NCI-H748 treated with DMSO at 0.1 percent for 48 hours (cell line): ENCODE measurements at places on chromosomes 7 and 10.
A peak's percentile ranks its signal among the peaks of the same experiment; 100 is the strongest.

- DNase-seq = no peak
Measured at GRCh38 chr7:151863386-151864079, 13.4 kb downstream of the PRKAG2 start.

DNA sequence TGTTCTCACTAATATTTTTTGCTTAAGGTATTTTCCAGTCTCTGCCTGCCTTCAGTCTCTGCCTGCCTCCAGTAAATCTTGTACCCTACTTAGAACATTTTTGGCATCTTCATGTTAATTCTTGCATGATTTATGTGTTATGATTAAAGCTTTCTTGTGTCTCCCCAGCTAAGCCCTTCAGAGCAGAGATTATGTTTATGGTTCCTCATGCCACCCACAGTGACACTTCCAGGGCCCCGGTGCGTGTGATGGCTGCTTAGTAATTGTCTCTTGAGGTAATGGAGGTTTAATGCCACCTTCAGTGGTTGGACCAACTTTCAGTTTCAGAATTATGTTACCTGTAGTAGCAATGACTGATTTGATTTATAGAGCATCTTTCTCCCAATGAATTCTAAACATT, 70.6 kb upstream of the MET start:
- peak; percentile 26 for DNase-seq

DNA sequence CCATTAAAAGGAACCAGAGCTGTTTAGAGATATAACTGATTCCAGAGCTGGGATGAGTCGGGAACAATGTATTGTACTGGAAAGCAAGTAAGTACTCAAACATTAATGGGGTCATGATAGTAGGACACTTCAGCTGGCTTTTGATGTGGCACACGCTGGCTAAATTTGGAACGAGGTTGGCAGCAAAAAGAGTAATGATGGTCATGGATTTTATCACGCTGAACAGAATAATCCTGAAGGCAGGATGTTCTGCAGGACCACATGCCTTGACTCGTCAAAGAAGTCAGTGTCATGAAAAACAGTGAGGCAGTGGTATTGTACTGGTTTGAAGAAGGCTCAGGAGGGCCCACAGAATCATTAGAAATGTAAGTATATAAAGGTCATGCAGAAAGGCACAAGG, 220.3 kb downstream of the SNX13 start:
- no peak for DNase-seq

DNA sequence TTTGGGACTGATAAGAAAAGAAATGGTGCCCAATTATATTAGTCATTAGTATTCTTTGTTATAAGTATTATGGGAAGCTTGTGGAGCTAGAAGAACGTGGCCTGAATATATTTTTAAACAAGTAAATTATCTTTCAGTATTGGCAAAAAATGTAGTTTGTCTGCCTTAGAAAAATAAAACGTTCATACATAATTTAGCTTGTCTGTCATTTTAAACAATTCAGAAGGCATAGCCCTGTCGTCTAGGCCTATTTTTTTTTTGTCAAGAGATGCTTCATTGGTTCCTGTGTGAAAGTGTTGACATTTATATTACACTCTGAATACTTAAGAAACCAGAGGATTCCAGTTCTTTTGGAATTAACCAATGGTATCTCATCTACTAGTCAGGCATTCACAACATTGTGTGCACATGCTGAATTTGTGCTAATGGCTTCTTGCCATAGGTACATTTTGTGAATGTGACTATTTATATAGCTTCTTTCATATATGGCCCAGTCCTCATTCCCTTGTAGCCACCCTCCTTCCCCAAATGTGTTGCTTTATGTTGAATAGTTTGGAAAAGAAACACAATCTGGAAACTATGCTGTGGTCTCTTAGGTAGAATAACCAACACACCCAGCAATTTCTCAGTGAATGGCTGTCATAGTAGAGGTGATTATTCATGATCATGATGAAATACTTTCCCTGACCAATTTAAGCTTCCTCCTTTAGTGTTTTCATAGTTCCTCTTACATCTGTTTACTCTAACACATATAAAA, 435.8 kb downstream of the EXOC4 start:
- DNase-seq = no peak

DNA sequence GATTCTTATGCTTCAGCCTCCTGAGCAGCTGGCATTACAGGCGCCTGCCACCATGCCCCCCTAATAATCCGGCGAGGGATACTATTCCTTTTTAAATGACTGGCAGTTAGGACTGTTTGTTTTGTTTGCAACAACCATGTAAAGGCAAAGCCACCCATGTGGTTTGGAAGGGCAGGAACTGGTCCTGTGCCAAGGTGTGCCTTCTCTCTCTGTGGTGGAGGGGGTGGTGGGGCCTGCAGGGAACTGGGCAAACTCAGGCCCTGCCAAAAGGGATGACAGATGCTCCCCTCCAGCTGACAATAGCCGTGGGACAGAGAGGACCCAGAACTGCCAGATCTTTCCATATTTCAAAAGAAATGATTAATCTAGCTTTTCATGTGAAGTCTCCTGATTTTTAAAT, 23.5 kb upstream of the WAPL start:
- no peak for DNase-seq

- no peak for DNase-seq
Measured at GRCh38 chr10:6513476-6513875, 66.6 kb downstream of the PRKCQ start.

DNA sequence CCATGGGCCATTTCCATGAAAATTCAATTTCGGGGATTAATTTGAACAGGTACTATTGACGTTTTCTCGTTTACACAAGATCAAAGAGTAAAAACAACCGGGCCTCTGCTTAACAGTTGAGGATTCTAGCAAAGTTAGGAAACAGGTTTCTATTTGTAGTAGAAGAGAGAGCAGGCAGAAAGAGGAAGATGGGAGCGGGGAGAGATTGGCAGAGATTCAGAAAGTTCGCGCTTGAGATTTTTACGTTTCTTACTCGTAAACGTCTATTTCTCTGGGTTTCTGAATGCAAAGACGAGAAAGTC, 571 bp upstream of the VWC2 start:
- no peak for DNase-seq

DNA sequence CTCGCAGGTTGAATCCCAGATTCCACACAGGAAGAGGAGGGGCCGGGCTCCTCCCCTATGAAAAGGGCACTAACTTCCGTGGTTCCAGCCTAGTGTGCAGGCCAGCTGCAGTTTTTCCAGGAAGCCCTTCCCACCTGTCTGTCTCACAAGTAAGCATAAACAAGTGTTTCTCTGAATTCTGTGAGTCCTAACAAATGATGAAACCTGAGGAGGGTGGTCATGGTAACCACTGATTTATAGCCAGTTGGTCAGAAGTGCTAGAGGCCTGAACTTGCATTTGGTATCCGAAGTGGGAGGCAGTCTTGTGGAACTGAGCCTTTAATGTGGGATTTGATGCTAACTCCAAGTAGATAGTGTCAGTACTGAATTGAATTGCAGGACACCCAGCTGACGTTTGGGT, 54.7 kb upstream of the STEAP4 start:
- DNase-seq = peak; percentile 71

DNA sequence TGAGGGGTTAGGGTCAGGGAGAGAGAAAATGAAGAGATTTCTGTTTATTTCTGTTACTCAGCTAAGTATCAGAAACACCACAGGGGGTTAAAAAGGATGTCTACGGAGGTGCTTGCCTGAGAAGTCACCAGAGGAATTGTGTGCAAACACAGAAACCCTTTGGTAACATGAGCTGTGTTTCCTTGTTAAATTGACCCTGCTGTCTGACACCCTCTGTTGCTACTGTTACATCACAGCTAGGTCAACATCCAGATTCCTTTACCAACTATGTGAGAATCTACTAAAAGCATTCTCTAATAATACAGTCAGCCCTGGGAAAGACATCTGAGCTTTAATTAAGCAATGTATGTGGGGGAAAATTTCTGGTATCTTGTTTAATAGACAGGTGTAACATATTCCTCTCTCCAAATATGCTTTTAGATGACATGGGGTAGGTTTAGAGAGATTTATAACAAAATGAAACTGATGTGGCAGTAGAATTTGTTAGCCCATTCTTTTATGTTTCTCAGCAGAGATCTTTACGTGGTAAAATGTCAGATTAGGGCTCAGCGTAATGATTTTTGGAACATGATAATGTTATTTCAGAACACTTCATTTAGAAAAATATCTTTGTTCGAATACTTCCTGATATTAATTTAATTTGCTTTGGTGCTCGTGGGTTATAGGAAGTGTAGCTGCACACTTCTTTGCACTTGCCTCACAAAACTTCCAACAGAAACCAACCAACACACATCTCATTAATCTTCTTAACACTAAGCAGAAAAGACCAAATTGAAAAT, 168.0 kb upstream of the AHR start:
- no peak for DNase-seq

DNA sequence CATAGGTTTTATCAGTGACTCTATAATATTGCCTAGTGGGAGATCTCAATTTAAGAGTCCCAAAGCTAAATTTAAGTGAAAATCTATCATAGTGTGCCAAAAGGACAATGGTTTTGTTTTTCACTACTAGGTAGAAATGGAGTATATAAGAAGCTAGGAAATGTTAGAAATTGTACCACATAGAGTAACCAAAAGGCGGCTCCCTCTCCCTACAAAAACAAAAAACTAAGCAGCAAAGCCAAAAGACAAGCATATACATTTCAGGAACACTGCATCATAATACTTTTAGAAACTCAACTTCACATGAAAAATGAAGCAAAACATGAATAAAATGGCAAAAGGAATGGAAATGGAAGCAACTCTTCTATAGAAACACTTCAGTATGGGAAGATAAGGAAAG, 271.6 kb downstream of the CACNA2D1 start:
- peak; percentile 33 for DNase-seq

- no peak for DNase-seq
Measured at GRCh38 chr10:119517235-119518141, 25.0 kb downstream of the RGS10 start.

DNA sequence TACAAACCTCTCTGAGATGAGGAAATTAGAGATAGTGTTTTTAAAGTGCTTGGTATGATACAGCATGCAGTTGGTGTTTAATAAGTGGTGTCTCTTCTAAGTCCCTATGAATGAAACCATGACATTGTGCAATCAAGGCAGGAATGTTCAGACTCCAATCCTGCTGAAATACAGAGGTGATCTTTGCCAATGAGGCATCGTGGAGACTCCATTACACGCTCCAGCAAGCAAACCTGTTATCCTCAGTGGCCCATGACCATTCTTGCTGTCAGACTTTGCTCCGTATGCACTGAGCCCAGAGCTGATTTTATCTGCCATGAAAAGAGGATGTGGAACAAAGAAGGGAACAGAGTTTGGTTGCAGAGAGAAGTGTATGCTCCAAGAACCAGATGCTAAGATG, 47.3 kb downstream of the CDHR3 start:
- DNase-seq = no peak

DNA sequence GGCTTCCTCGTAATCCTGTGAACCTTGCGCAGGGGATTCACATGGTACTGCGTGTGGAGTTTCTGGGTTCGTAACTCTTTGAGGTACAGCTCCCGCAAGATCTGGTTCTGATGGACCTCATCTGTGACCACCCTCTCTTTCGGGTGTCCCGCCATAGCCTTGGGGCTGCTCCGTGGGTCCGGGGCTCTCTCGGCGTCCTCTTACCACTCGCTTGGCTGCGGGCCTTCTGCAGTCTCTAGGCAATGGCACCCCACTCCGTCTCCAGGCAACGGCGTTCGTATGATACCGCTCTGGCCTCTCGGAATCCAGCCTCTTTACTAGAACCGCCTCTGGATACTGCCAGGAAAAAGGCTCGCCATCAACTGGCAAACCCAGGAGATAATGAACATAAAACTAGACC, 54.7 kb upstream of the AMPH start:
- DNase-seq = no peak

DNA sequence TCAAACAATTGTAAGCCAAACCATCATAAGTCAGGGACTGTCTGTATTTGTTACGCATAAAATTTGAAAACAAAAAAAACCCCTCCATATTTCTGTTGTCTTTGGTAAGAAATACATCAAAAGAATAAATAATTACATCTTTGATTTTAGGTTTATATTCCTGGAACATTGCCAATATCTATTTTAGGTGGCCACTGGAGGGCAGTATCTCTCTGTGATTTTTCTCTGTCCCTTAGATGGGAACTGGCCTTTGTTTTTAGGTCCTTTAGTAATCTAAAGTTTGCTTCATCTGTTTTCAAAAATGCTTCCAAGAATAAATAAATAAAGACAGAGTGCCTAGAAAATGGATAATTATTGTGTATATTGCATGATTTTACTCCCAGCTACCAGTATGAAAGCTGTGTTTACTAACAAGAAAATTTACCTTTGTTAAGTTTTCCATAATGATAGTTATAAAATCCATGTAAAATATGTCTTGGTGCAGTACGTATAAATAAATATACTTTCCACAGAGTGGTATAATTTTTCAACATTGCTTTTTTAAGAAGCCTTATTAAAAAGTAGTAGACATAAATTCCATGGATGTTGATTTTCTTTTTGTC, 64.2 kb downstream of the PHYHIPL start:
- DNase-seq = peak; percentile 16

GRCh38 chr7:92266415-92267241, 20.9 kb downstream of the ANKIB1 start:
- DNase-seq = no peak

GRCh38 chr7:149279111-149279743, 17.2 kb downstream of the ZNF783 start:
- no peak for DNase-seq

DNA sequence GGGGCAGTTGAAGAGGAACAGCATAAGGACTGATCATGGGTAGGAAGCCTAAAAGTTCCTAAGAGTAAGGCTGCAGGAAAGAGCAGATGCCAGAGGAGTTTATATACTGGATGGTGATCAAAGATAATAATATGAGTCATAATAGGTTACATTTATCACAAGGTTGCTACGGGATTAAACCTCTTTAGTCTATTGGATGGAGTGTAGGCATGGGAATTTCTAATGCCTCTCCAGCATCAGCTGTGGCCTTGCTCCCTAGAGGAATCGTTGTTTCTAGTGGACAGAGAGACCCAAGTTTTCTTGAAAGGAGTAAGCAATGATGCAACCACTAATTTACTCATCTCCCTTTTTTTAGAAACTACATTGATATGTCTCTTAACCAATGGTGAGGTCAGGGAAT, 213.4 kb downstream of the GPR37 start:
- no peak for DNase-seq

- DNase-seq = no peak
Measured at GRCh38 chr10:98295907-98296306, 27.9 kb upstream of the LOXL4 start.

DNA sequence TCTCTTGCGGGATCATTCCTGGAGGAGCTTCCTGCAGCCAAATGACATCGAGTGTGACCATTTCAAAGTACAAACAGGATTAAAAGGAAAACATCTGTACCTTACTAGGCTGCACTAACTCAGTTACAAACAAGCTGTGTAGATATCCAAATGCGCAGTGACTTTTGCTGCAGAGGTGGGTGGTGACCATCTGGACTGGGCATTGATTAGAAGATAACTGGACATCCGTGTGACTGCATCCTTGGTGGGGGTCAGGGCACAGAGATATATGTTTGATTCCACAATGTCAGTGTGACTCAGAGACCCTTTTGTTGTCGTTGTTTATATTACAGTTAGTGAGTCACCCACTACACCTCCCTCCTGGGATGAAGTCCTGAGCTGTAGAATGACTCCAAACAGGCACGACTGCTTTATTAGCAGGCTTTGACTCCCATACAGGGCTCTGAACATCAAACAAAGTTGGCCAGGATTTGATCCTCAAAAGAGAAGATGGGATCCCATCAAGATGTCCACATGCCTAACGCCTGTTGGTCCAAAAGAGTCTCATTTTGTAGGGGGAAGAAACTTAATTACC, 56.7 kb upstream of the SDK1 start:
- DNase-seq = no peak

GRCh38 chr10:128466831-128467371, 340.7 kb upstream of the MKI67 start:
- no peak for DNase-seq
